ENCODE measurements at places on chromosomes 16 and 17.

GRCh38 chr16:5490499-5490898 lies 392.9 kb upstream of the EEF2KMT start:
- DNase-seq: peak; percentile 23

DNA sequence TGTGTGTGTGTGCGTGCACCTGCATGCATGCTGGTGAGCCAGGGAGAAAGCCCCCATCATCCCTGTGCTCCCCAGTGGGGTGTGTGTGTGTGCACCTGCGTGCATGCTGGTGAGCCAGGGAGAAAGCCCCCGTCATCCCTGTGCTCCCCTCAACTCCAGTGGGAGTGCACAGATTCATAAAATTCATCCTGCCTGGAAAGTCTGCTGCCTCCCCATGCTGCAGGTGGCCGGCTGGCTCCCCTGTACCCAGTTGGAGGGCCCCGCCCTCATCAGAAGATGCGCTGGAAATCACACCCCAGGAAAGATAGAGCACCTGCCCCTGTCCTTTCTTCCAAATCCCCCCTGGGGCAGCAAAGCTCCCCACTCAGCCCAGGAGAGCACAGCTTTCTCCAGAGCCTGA lies 84.8 kb upstream of the DOC2B start:
- DNase-seq: no peak

GRCh38 chr17:309361-309888 lies 43.2 kb downstream of the RPH3AL start:
- DNase-seq: peak; percentile 91

- DNase-seq: no peak
Observed at GRCh38 chr16:67677712-67678111, 11.1 kb downstream of the C16orf86 start.

GRCh38 chr16:88550246-88550661 lies 19.9 kb upstream of the ZC3H18 start:
- no peak for DNase-seq

- DNase-seq: no peak
Observed at GRCh38 chr16:22198547-22199293, 7.4 kb upstream of the EEF2K start.

DNA sequence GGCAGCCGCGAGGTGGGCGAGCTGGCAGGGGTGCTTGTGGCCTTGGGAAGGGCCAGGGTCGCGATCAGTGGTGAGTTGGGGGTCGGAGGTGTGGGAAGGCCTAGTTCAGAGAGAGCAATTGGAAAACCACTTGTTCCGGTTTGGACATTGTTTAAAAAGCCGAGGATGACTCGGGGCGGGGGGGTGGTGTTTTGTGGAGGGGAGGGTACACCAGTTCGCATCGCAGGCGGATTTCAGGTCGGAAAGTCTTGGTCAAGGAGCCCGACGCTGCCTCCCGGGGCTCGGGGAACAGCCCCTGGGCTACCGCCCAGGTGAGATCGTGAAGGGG lies 66.4 kb downstream of the KPNA2 start:
- no peak for DNase-seq

- DNase-seq: no peak
Observed at GRCh38 chr17:66233023-66233753, 4.0 kb upstream of the APOH start.

DNA sequence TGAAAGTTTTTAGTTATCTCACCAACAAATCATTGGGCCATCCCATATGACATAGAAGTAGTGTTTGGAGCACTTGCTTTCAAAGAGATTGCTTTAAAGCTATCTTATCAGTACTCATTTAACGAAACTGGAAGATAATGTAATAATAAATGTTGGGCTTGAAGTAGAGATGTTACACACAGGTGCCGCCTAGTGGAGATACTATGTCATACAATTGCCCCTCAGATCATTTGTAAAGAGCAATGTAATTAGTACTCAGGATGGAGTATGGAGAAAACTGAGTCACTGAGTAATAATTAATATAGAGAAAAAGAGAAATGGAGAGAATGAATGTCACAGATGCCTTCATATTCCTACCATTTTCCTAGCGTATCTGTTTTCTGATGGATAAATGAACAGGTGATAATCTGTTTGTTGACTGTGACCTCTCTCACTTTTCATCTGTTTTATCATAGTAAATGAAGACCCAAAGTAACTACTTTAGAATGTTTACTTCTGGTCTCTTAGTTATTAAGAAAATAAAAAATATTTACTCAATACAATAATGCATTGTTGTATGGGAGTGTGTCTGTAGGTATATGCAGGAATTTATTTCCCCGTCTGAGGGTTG lies 80.4 kb downstream of the EFCAB5 start:
- DNase-seq: peak; percentile 66

DNA sequence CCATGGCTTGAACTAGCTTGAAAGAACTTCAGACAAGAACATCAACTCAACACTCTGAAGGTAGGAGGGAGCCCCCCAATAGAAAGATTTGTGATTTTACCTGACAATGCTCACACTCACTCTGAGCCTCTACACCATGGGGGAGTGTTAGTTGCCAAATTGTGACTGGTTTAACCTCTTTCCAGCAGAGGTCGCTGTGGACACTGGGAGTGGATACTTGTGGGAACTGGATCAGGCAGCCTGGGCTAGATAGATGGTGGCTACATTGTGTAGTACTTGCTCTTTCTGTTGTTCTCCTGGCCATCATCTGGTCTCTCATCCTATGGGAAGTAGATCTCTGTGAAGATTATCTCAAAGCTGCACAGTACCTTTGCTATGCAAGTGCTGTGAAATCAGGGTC lies 2.9 kb downstream of the SMPD3 start:
- DNase-seq: peak; percentile 88

DNA sequence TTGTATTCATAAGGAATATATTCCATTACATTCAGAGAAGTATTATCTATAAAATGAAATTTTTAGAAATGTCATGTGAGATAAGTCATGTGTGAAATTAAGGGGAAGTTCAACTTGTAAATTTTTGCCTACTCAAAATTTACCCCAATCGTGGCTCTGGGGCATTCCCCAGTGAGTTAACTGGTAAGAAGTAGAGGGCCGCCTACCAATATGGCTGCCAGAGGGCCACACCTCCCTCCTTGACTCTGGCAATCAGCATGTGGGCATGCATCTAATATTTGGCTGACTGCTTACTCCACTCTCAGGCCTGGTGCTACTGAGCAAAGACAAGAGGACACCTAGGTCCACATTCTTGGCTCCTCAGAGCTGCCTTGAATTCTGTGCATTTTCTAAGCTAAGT lies 39.7 kb upstream of the CNTNAP4 start:
- DNase-seq: no peak

GRCh38 chr16:88014954-88015805 lies 63.9 kb downstream of the BANP start:
- DNase-seq: no peak

GRCh38 chr17:527247-527646 lies 174.6 kb upstream of the RPH3AL start:
- DNase-seq: no peak

- DNase-seq: no peak
Observed at GRCh38 chr16:25034911-25035310, 19.7 kb upstream of the ARHGAP17 start.

DNA sequence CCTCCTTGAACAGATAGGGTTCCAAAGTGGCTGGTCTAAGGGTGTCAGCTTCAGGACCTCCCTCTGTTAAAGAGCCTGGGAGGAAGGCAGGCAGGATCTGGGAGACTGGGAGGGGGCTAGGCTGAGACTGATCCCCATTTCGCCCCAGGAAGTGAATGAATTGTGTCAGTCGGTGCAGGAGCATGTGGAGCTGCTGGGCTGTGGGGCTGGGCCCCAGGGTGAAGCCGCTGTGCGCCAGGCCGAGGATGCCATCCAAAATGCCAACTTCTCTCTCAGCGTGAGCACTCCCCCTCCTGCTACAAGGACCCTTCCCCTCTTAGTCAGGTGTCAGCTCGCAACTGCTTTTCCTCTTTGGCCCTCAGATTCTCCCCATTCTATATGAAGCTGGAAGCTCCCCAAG lies 6.1 kb downstream of the CARMIL2 start:
- DNase-seq: no peak

- DNase-seq: no peak
Observed at GRCh38 chr16:81505011-81505661, 60.5 kb downstream of the CMIP start.

GRCh38 chr16:89615596-89616090 lies 2.2 kb downstream of the DPEP1 start:
- DNase-seq: no peak

DNA sequence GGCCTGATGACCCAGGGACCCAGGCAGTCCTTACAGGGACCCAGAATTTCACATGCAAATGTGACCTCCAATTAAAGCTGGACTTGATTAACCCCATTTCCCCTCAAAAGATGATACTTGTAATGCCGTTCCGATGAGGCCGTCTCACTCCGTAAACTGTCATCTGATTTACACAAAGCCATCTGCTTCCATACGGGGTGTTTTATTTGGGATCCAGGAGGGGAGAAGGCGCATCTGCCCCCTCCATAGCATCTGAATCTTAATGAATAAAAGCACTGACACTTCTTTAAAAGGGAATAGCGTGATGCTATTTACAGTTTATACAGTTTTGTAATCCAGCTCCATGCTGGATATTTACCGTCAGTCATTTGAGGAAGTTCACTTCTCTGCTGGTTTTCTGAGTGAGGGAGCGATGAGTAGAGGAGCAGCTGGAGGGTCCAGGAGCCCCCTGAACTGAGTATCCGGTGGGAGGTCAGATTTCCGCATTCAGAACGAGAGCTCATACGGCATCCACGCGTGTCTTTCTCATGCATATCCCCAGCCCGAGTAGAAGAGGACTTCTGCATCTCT lies 452.7 kb downstream of the WWOX start:
- no peak for DNase-seq

GRCh38 chr17:64343071-64343774 lies 47.4 kb downstream of the PECAM1 start:
- DNase-seq: no peak

- no peak for DNase-seq
Observed at GRCh38 chr16:56608876-56609462, 585 bp downstream of the MT2A start.

- DNase-seq: no peak
Observed at GRCh38 chr17:41672153-41672552, 16.5 kb upstream of the EIF1 start.

- DNase-seq: peak; percentile 16
Observed at GRCh38 chr16:12612598-12613101, 191.0 kb downstream of the CPPED1 start.

- no peak for DNase-seq
Observed at GRCh38 chr17:54770836-54771235, 129.8 kb upstream of the TOM1L1 start.

- DNase-seq: no peak
Observed at GRCh38 chr17:48192321-48192731, 84.8 kb downstream of the SNX11 start.

GRCh38 chr16:71351558-71351901 lies 7.0 kb upstream of the CALB2 start:
- no peak for DNase-seq

Data from common myeloid progenitor, CD34-positive (primary cell).